ENCODE measurements at places on chromosomes 7 and 10.

GRCh38 chr10:71136036-71136721, 76.2 kb upstream of the UNC5B start:
- no peak for DNase-seq

DNA sequence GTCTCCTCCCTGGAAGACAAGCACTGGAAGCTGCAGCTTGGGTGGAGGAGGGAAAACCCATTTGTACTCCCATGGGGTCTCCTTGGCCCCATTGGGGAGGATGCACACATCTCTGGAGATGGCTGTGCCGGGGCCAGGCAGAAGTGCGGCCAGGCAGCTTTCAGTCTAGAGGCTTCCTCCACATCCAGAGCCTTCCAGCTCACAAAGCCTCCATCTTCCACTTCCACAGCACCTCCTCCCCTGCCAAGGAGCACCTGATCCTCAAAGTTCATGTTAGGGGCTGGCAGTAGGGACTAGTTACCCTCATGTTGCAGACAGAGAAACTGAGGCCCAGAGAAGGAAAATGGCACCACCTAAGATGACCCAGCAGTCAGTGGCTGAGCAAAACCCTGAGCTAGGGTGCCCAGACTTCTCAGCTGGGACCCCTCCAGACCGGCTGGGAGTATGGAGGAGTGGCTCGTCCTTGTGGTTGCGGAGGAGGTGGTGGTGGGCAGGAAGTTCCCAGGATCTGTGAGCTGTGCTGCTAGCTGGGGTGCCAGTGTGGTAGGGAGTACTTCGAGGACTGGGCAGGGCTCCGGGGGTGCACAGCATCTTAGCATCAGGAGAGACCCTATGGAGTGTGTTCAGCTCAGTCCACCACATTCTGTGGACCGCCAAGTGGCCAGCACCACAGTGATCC, 44.2 kb downstream of the ADCYAP1R1 start:
- no peak for DNase-seq

DNA sequence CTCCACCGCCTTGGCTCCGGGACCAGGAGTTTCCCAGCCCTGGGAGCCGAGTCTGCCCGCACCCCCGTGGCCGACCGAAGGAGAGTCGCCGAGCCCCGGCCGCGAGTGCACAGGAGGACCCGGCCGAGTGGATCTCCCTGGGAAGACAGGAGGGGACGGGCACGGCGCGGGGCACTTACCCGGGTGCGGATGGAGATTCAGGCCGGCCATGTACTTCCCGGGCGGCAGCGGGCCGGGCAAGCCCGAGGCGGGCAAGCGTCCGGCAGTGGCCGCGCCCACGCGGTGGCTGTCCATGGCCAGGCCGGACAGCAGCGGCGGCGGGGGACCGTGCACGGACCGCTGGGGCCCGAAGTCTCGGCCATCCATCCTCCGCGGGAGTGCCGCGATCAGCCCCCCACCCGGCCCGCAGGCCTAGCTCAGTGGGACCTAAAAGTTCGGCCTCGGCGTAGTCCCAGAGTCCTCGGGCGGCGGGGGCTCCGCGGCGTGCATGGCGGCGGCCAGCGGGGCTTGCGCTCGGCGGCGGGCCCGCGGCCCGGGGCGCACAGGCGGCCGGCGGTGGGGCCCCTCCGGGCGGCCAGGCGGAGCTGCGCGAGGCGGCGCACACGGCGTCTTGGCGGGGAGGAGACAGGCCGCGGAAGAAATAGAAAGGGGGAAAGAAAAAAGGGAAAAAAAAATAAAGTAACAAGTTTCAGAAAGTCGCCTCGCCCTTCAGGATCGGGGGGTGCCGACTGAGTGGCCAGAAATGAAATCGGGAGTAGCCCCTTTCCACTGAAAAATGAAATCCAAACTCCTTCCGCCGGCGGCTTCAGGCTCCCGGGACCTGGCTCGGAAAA, 2.5 kb downstream of the TNRC18 start:
- DNase-seq: no peak

DNA sequence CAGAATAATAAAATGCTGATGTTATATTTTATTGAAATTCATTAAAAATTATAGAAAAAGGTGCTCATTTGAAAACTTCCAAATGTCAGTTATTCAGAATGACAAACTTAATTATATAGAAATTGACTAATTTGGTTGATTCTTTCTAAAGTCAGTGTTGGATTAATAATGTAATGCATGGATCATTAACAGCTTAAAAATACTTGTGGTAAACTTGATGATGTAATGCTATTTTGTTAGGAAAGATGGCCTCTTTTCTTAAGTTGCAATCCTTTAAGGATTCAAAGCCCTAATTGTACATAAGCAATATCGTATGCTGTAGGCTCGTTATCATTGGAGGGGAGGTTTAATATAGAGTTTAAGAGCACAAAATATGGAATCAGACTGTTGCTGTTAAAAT, 141.2 kb downstream of the ZEB1 start:
- no peak for DNase-seq

DNA sequence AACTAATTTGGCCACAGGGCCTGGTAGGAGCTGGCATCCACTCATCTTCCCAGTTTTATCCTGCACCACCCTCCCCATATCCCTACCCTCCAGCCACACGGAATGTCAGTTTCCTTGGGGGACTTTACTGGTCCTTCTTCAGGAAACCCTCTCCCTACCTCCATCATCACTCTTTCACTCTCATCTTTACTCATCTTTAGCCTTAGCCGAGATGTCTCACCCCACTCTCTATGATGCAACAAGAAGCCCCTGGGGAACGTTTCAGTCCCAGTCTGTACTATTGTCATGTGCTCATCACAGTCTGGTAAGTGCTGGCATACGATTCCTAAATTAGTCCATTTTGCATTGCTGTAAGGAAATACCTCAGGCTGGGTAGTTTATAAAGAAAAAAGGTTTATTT, 34.9 kb upstream of the TMEM248 start:
- no peak for DNase-seq

DNA sequence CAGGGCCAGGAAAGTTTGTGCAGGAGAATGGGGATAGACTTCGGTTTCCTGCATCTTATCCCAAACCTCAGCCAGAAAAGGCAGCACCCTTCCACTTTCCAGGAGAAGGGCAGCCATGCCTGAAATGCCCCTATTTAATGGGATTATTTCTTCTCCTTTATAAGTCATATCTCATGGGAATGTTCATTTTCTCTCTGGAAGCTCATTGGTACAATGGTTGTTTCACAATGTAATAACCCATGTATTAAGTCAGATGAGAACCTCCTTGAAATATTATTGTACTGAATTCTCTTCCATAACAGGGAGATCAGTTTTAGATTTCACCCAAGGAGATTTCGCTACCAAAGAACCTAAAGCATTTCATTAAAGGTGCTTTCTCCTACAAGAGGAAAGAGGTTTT, 457.5 kb downstream of the KCNMA1 start:
- no peak for DNase-seq

- DNase-seq: no peak
Measured at GRCh38 chr7:8210845-8211724, 50.9 kb downstream of the ICA1 start.

GRCh38 chr7:44775383-44776107, 20.9 kb upstream of the PPIA start:
- DNase-seq: no peak
